ENCODE measurements at places on chromosomes 6 and 20.

DNA sequence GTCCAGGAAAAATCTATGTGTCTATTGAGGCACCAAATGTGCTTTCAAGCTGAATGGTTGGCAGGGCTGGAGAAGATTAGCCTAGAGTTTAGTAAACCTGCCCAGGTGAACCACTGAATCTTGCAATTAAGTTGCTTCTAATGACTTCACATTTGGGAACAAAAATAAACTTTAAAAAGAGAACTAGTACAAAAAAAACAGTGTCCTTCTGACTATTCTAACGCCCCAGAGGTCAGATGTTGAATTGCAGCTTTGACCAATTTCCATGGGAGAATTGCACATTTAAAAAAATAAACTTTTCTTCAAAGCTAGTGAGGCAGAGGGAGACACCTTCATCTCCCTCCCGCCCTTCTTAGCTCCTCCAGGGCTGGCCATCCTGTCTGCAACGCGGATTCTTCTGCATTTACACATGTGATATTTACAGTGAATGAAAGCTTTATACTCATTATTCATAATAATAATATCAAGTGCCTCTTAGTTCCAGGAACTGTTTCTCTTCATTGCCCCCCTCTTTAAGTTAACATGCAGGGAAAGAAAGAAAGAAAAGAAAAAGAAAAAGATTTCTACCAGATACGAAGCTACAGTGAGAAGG lies 270.2 kb downstream of the SMOC2 start:
- no peak for DNase-seq

GRCh38 chr6:159104931-159105330 lies 60.1 kb upstream of the TAGAP start:
- DNase-seq, result no peak

DNA sequence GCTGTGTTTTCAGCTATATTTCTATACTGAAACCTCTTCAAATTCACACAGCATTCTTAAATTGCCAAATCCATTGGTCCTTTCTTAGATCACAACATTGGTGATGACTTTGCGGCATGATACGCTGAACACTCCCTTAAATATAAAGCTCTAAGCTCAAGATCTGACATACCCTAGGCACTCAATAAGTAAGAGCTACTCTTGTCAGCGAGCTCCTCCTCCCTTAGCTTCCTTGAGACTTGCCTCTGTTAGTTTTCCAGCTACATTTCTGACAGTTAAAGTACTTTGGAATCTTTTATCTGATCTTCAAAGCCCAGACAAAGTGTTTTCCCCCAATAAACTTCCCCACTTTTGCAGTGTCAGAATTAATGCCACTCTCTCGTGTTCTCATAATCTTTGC lies 117.0 kb downstream of the HIVEP2 start:
- DNase-seq, result no peak

DNA sequence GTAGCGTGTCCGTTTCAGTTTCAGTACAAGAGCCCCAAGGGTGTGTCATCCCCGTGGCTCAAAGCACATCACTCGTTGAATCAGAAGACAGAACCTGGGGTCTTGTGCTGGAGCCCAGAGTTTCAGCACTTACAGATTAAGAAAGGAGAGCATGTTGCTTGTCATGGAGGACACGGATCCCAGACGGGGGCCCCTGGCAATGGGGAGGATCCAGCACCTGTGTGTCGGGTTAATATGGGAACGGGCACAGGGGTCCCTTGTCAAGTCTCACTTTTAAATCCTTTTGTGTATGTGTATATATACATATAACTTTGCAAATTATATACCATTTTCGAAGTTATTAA lies 23.4 kb downstream of the THBS2 start:
- DNase-seq, result no peak

DNA sequence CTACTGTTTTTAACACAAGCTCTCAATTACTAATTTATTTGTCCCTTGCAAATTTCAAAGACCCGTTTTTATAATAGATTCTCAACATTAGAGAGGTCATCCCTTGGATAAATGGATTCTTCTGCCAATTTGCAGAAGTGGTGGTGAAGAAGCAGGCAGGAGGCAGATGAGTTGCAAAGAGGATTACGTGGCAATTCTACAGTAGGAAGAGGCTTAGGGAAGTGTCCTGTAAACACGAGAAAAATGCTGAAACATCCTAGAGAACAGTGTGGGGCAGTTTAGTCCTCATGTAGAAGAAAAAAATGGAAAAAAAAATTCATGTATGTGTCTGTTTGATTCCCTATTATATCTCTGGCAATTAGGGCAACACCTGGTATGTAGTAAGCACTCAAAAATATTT lies 87.6 kb downstream of the BMP2 start:
- no peak for DNase-seq

- DNase-seq, result no peak
Observed at GRCh38 chr20:61125546-61126180, 126.4 kb upstream of the CDH4 start.

GRCh38 chr6:105487040-105487790 lies 84.3 kb upstream of the PREP start:
- DNase-seq, result no peak

DNA sequence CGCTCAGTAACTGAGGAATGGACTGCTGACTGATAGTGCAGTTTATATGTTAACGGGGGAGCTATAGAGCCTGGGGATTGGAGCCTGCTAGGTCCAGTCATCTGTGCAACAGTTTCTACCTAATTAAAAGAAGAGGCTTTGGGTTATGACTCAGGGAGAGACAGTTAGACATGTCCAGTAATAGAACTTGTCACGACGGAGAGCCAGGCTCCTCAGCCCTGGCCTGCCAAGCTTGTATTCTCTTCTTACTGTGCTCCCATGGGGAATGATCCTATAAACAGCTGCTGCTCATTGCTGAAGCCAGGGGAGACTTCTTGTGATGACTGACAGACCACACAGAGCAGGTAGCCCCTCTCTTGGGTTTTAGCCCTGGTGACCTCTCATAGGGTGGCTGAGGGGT lies 69.3 kb downstream of the SYNJ2 start:
- no peak for DNase-seq

DNA sequence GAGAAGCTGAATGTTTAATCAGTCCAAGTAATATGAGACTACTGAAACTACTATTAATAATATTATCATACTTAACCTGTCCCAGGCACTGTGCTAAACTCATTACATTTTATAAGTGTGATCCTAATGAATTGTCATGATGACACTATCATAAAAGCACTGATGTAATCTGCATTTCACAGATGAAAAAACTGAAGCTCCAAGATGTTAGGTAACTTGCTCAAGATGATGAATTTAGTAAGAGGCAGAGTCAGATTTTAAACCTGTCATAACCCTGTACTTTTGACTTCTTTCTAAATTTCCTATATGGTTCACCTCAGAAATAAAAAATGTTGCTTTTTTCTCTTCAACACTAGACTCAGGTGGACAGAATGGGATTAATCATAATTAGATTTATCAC lies 237.6 kb downstream of the ALDH8A1 start:
- no peak for DNase-seq
